ENCODE measurements at places on chromosomes 7 and 10.

DNA sequence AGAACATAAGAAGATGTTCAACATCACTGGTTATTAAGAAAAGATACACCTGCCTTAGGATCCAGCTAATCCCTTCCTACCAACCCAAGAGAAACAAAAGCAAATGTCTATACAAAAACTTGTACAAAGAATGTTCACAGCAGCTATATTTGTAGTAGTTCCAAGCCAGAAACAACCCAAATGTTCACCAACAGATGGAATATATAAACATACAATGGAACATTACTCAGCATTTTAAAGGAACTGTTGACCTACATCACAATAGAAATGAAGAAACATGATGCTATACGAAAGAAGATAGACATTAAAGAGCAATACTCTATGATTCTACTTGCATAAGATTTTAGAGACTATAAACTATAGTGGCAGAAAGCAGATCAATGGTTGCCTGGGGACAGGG is 149.4 kb downstream of the ZNF438 start:
- DNase-seq: no peak

GRCh38 chr7:77626586-77627308 is 69.5 kb upstream of the RSBN1L start:
- DNase-seq: no peak

- no peak for DNase-seq
Measured at GRCh38 chr7:20744954-20745446, 41.7 kb downstream of the SP8 start.

DNA sequence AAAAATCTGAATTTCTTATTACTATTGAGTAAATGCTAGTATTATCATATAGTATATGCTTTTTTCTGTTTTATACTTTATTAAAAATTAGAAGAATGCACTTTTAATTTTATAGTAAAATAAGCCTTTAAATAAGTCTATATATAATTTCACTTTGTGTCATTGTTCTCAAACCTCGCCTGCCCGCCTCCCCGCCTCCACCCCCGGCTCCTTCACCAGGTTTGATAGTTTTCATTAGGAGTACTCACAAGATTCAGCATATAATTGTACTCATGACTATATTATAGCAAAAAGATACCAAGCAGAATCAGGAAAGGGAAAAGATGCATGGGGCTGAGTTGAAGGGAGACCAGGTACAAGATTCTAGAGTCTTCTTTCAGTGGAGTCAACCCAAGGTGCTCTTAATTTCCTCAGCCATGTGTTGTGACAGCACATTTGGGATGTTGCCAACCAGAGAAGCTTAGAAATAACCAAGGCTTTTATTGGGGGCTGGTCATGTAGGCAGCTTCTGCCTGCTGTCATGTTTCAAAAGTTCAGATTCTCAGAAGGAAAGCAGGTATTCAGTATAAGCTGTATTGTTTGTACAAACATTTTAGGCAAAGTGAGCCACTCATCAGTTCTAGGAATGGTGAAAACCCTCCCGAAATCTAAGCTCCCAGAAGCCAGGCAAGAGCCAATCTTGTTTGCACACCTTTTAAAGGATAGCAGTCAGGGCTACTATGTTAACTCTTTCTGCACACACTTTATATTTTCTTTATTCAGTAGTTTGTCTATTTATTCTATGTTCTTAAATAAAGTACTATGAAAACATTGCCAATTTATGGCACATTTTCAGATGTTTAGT is 12.3 kb downstream of the NHLRC2 start:
- no peak for DNase-seq

DNA sequence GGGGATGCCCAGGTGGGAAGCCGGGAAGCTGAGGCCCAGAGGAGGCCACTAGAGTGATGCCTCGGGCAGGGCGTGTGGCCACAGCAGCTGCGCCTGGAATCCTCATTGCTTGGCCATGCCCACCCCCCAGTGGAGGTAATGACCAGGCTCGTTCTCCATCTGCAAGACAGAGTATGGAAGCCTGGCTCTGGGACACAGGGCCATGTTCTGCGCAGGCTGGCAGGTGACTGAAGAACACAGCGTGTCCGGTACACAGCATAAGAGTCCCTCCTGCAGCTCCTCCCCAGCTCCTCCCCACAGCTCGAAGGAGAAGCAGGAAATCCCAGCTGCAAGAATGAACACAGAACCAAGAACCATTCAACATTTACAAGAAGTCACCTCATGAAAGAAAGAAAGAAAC is 64.8 kb downstream of the SMURF1 start:
- no peak for DNase-seq

DNA sequence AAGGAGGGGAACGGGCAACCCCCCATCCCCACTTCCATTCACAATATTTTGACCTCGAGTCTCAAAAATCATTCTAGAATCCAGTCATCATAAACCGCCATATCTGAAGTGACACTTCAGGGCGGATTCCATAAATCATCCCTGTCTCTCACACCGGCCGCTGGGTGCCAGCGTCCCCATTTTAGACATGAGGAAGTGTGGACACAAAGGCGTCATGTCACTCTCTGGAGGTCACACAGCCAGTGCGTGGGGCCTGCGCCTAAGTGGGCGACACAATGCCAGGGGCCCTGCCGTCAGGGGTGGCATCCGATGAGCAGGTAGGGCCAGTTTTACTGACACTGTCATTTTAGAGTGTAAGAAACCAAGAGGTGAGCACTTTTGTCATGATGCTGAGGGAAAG is 19.5 kb downstream of the KCNH2 start:
- no peak for DNase-seq

GRCh38 chr10:75000748-75001321 is 110.6 kb upstream of the SAMD8 start:
- no peak for DNase-seq

- no peak for DNase-seq
Measured at GRCh38 chr7:24036033-24036412, 248.0 kb upstream of the NPY start.

DNA sequence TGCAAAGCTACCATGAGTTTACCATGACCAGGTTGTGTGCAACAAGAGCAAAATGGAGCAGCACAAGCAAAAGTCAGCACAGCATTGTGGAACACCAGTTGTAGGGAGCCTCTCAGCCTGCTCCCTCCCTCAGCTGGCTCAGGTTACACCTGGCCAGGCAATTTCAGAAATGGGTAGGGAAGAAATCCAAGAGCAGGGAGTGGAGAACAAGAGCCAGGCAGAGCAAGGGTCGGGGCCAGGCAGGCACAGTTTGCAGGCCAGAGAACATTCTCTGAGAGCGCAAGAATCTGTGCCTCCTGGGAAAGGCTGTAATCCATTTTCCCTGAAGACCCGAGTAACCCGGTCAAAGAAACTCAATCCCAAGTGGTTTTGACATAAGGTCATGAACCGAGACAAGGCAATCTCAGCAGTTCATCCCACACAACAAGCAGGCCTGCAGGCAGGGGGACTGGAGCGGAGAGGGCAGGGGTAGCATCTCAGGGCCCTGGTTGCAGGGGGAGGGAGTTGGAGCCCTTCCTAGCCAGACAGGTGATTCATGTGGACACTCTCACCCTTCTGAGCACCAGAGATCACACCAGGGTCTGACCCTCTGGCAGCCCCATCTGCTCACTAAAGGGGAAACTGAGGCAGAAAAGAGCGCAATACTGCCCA is 258.4 kb downstream of the PLXNA4 start:
- no peak for DNase-seq

- DNase-seq: peak; percentile 15
Measured at GRCh38 chr10:98028168-98028770, 2.2 kb downstream of the CRTAC1 start.

GRCh38 chr7:109456116-109456515 is 886.4 kb downstream of the DNAJB9 start:
- DNase-seq: no peak

DNA sequence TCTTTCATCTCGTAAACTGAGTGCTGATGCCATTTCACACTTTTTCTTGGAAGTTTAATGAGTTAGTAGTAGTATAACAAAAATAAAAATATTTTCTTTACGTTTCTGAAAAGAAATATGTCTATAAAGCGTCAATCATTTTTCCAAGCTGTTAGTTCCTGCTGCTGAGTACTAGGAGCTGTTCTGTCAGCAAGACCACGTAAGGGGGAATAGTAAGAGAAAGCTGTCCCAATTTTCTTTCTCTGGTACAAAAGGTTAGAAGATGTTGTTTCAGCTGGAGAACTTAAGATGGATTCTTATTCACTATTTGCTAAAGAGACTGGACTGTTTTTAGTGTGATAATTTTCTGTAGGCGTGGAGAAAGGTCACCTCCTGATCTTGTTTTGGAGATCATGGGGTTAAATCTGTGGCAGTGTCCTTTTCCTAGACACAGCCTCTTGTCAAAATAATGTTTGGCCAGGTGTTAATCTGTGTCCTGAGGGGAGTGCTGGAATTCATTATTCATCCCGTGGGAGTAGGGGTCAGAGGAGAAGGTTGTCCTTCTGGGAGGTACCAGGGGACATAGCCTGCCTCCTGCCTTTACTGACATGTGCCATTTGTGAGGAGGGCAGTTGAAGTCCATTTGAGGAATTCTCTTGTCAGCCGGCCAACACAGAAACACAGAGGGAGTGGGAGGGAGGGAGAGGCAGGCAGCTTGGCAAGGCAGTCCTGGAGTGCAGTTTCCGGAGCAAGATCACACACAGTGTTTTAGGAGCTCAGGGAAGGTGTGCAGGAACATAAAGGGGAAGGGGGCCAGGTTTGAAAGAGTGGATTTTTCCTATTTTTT is 368.7 kb downstream of the AUTS2 start:
- DNase-seq: no peak

DNA sequence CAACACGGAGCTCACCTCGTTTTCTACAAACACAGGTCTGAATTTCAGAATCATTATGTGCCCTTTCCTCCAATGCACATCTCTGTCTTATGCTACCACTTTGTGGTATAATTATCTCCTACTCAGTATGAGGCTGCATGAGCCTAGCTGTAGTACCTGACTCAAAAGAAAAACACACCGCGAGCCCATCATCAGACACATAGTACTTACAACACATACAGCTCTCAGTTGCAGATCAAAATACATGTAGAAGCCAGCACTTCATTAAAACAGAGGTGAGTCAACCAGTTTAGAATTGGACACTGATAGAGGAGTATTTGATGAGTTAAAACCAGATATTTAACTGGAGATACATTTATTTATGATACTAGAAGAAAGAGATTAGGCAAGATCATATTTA is 1.4 kb upstream of the RTKN2 start:
- no peak for DNase-seq

- no peak for DNase-seq
Measured at GRCh38 chr10:29199941-29200679, 88.8 kb upstream of the LYZL1 start.

DNA sequence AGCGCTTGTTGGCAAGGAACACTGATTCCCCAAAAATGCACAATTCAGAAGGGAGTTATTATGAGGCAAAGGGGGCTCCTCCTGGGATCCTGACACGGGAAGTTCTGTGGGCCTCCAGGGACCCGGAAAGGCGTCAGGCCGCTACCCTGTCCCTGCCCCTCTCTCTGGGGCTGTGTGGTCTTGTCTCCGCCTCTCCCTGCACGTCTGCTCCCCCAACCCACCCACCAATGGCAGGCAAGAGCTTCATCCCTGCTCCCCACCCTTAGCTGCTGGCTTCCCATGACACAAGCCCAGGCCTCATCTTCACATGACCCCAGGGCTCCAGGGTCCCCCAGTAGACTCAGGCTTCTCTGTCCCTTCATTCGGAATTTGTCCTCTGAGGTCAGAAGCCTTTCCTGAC is 31.0 kb upstream of the ADRB1 start:
- DNase-seq: no peak

- no peak for DNase-seq
Measured at GRCh38 chr10:61217851-61218565, 235.2 kb downstream of the TMEM26 start.

- DNase-seq: no peak
Measured at GRCh38 chr10:9957351-9957750, 1060.3 kb upstream of the CELF2 start.

GRCh38 chr10:73414230-73414945 is 530 bp upstream of the ANXA7 start:
- DNase-seq: no peak

- no peak for DNase-seq
Measured at GRCh38 chr7:119197877-119198527, 973.5 kb downstream of the ANKRD7 start.

DNA sequence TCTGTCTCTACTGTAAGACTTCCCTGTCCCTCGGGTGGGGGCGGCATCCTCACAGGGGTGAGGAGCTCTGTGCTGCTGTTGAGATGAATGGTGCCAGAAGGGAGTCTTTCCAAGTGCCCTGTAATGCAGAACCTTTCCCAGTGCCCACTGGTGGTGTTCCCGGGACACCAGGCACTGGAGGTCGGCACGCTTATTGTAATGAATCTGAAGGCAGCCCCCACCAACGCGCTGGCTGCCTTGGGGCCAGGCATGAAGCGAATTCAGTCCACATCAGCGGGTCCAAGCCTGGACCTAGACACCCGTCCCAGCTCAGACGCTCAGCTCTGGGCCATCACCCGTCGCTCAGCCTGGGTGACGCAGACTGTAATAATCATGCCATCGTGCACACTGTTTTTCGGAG is 592.9 kb downstream of the DNAJB6 start:
- no peak for DNase-seq

- DNase-seq: no peak
Measured at GRCh38 chr7:112238852-112239610, 32.5 kb downstream of the ZNF277 start.

DNA sequence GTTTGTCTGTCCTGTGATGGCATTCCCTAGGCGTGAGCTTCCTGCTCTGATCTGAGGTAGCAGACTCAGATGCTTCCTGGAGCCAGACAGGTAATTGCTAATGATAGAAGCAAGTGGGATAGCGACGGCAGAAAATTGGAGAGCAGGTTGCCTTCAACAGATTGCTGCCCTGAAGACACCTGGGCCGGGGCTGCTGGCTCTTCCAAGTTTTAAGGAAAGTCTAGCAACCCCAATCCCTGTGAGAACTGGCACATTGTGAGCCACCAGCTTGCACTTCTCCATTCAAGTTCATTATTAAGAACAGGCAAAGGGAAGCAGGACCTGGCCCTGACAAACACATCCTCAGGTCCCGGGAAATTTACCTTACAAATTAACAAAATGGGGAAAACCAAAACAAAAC is 50.8 kb downstream of the ITPRID1 start:
- DNase-seq: no peak

DNA sequence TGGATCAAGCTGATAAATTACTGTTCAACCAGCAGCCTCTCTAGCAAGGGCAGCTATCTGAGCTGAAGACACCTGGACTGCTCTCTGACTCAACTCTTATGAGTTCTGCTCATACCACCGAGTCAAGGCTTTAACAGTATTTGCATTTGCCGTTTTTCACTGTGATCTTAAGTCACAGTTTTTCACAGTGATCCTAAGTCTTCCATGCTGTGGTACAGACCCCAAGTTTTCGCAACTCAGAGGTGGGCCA is 31.3 kb downstream of the PIP4K2A start:
- no peak for DNase-seq

DNA sequence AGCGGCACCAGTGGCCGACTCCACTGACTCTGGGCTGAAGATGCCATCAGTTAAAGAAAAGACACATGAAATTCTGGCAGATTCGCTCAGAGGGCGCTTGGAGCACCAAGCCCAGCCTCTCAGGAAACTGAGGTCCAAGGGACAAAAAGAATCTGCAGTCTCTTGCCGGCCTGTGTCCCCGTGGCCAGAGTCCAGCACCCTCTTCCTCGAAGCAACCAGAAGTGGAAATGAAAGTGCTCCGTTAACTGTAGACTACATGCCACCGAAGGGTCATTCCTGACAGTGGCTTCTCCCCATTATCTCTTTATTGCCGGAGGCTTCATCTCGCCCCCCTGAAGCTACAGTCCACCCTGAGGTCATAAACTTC is 1.0 kb upstream of the CHST15 start:
- DNase-seq: no peak

- no peak for DNase-seq
Measured at GRCh38 chr7:36115448-36116321, 37.4 kb upstream of the EEPD1 start.

- DNase-seq: no peak
Measured at GRCh38 chr7:131302876-131303707, 24.6 kb upstream of the MKLN1 start.

- DNase-seq: no peak
Measured at GRCh38 chr7:27647046-27647445, 15.6 kb downstream of the HIBADH start.

Measured in stimulated activated CD8-positive, alpha-beta memory T cell treated with anti-CD3 and anti-CD28 coated beads, Interleukin-4, amount 100 ng/mL, for 1 hour (primary cell).